ENCODE measurements at places on chromosomes 4 and X.
A peak's percentile ranks its signal among the peaks of the same experiment; 100 is the strongest.

- DNase-seq, result no peak
Measured at GRCh38 chr4:57233386-57233785, 123.2 kb upstream of the IGFBP7 start.

GRCh38 chr4:88573276-88573980 is 18.9 kb upstream of the HERC3 start:
- no peak for DNase-seq

- no peak for DNase-seq
Measured at GRCh38 chr4:136009258-136009832, 1522.9 kb downstream of the PCDH18 start.

DNA sequence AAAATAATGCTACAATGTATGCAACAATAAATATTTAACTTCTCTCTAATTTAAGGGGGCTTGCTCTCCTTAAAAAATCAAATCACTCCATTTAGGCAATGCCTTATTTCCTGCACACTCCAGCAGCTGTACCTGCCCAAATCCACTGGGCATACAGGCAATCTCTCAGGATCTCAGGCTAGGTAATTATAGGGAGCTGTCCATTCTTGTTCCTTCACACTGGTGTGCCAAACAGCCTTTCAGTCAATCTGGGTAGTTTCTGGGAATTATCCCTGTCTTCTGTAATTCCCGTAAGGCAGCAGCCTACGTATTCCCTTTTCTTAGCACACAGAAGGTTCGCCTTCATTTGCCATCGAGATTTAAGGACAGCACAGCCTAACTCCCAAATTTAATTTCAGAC is 922.6 kb upstream of the SLIT2 start:
- no peak for DNase-seq

- no peak for DNase-seq
Measured at GRCh38 chr4:108360754-108361445, 192.2 kb upstream of the LEF1 start.

GRCh38 chr4:30881985-30882384 is 161.8 kb downstream of the PCDH7 start:
- DNase-seq, result no peak

DNA sequence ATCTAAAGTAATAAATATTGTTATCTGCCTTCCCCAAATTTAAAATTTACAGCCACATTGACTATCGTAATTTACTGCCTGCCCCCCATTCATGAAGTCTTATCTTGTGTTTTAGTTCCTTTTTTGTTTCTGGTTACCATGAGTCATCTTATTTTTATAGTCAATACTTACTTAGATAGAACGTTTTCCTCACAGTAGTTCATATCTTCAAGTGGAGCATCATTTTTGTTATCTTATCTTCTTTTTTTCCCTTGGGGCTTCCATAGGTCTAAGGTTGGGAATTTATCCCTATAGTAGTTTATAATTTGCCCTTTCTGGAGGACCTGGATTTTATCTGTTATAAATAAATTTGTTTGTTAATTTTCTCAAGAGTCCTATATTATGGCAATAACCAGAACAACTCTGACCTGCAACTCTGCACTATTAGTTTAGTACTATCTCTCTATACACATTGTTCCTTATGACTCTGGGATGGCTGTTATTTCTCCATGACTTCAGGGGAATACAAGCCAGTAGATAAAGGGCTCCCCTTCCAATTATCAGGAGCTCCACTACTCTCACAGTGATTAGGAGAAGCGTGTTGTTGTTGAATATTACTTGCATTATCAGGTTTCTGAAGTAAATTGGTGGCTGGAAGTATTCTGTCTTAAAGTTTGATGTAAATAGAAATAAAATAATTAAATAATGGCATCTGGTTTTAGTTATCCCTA is 330.6 kb downstream of the GALNTL6 start:
- DNase-seq, result no peak

- DNase-seq, result peak; percentile 59
Measured at GRCh38 chrX:28920153-28920943, 333.1 kb downstream of the IL1RAPL1 start.

- DNase-seq, result no peak
Measured at GRCh38 chr4:5976921-5977320, 41.3 kb downstream of the C4orf50 start.
